ENCODE measurements at places on chromosomes 2 and 18.

GRCh38 chr2:232894746-232895145 lies 24.7 kb downstream of the SNORC start:
- no peak for DNase-seq

- no peak for DNase-seq
Observed at GRCh38 chr2:105188343-105188742, 53.2 kb upstream of the GPR45 start.

- DNase-seq = no peak
Observed at GRCh38 chr2:127359520-127359919, 28.3 kb downstream of the MAP3K2 start.

GRCh38 chr2:170218456-170218855 lies 40.5 kb downstream of the MYO3B start:
- DNase-seq = peak; percentile 30

DNA sequence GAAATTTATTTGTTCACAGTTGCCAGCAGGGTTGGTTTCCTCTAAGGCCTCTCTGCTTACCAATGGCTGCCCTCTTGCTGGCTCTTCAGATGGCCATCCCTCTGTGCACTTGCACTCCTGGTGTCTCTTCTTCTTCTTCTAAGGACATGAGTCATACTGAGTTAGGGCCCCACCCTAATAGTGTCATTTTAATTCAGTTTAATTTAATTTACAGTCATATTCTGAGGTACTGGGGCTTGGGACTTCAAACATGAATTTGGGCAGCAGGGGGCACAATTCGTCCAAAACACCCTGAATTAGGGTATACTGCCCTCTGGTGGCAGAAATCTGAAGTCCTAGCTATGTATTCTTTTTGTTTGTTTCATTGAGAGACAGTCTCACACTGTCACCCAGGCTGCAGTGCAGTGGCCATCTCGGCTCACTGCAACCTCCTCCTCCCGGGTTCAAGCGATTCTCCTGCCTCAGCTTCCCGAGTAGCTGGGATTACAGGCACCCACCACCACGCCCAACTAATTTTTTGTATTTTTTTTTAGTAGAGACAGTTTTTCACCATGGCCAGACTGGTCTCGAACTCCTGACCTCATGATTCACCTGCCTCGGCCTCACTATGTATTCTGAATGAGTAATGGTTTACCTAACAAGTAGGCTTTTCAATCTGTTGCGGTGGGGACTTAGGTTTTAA lies 19.8 kb downstream of the SLC4A1AP start:
- peak; percentile 97 for DNase-seq

- DNase-seq = peak; percentile 56
Observed at GRCh38 chr2:151827564-151828142, 568 bp downstream of the ARL5A start.

DNA sequence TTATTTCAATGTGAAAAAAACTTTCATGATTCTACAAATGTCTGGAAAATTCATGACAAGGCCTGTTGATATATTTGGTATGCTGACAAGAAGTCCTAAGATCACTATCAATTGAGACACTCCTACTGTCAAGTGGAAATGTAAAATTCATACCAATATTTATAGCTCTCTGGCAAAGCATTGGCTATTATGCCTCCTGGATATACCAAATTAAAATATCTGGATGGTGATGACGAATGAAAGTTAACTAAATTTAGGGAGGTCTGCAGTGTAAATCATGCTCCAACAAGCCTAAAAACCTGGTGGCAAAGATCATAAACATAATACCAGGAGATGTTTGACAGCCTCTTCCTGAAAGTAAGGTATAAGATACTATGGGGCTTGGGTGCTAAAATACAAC lies 41.1 kb upstream of the TCF4 start:
- no peak for DNase-seq

- peak; percentile 82 for DNase-seq
Observed at GRCh38 chr18:48540251-48541025, 1.6 kb downstream of the CTIF start.

DNA sequence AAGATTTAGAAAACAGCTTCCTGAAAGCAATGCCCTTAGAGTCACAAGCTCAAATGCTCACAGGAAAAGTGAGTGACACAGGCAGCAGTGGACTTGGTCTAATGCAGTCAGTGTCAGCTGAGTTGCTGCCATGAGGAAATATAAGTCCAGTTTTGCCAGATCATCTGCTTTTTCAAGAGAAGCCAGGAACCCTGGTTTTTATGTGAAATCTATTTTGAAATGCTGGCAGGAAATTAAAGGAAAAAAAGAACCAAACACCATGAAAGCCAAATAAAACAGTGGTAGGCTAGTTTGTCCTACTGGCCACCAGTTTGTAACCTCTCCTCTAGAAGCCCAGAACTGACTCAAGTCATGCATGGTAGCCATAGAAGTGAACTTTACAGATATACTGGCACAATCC lies 109.2 kb downstream of the THADA start:
- DNase-seq = no peak

GRCh38 chr2:231371430-231372054 lies 24.0 kb upstream of the B3GNT7 start:
- no peak for DNase-seq

GRCh38 chr2:197548582-197548981 lies 32.7 kb downstream of the MOB4 start:
- DNase-seq = no peak

GRCh38 chr2:156437931-156438410 lies 1.8 kb downstream of the GPD2 start:
- no peak for DNase-seq

- no peak for DNase-seq
Observed at GRCh38 chr2:238636269-238637073, 209.7 kb downstream of the ASB1 start.

GRCh38 chr2:236858661-236859060 lies 227.0 kb upstream of the COPS8 start:
- no peak for DNase-seq

DNA sequence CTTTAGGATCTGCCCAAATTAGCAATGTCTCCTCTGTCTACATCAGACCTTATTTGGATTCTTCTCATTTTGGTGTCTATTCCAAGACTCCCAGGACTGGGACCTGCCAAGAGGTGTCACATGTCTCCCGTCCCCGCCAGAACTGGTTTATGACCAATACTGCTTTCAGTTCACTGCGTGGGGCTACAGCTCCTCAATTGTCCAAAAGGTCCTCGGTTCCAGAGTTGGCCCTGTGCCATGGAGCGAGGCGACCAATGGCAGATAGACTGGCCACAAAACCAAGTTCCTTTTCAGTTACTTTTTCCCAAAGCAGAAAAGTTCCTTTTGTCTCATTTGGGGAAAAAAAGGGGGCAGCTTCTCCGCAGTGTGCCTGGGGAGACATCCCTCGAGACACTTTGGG lies 144.1 kb upstream of the ZNF236 start:
- no peak for DNase-seq

DNA sequence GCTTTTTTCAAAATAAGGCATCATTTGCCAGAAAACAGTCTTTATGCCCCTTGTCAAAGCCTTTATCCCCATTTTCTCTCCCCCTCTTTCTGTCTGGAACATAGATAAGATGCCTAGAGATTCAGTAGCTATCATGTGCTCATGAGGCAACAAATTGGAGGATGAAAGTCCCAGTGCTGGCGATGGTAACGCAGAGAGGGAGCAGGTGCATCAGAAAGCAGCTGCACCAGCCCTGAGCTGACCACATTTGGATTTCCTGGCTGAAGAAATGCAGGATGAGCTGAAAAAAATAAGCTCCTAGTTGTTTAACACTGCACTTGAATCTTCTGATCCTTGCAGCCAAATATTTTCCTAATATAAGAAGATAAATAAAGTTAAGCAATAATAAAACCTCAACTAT lies 48.0 kb downstream of the LOXHD1 start:
- DNase-seq = no peak

- no peak for DNase-seq
Observed at GRCh38 chr2:9160732-9161131, 45.9 kb upstream of the ASAP2 start.

- DNase-seq = no peak
Observed at GRCh38 chr18:64490207-64490606, 341.3 kb upstream of the LINC00305 start.

DNA sequence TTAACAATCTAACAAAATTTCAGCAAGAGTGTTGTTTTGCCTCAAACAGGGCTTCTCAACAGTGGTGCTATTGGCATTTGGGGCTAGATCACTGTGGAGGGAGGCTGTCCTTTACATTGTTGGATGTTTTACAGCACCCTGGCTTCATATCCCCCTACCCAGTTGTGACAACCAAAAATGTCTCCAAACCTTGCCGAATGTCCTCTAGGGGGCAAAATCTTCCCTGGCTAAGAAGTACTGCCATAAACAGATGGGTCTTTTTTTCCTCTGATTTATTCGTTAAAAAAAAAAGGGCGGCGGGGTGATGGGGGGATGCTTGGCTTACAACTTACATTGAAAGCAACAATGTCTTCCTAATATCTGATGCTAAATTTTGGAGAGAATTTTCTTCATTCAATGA lies 207.6 kb upstream of the CCDC150 start:
- DNase-seq = peak; percentile 25

DNA sequence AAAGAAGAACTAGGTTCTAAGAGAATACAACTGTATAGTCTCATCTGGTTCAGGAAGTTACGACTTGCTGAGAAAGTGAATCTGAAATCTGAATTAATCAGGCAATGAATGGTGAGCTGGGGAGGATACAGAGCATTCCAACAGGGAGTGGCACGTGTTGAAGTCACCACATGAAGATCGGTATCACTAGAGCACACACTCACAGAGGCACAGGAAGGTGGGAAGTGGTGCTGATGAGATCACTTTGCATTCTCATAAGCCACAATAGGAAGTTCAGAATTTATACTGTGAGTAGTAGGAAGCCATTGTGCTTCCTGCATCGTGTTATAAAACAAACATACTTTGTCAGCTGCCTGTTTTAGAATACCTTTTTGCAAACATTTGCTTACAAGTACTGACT lies 615.0 kb upstream of the DDX18 start:
- no peak for DNase-seq

DNA sequence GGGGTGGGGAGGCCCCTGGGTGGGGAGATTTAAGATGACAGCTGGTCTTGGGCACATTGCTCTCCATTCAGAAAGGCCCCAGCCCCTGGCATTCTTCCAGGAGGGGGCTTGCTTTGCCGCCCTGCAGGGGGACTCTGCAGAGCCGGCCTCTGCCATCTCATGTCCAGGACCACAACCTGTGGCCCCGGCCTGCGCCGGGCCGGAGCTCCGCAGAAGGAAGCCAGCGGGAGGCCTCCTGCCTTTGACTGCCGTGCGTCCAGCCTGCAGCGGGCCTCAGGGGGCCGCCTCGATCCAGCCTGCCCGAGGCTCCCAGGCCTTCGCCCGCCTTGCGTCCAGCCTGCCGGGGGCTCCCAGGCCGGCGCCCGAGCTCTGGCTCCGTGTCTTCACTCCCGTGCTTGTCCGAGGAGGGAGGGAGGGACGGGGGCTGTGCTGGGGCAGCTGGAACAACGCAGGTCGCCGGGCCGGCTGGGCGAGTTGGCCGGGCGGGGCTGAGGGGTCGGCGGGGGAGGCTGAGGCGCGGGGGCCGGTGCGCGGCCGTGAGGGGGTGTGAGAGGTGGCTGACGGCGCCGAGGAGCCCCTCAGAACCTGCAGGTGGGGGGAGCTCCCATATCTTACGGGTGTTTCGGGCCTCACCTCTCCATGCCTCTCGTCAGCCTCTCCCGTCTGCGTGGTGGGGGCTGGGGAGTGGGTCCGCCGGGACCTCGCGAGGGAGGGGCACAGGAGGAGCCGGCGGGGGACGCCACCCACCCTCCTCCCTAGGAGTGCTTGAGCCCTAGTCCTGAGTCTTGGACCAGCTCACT lies 20.4 kb downstream of the GPC1 start:
- DNase-seq = no peak

DNA sequence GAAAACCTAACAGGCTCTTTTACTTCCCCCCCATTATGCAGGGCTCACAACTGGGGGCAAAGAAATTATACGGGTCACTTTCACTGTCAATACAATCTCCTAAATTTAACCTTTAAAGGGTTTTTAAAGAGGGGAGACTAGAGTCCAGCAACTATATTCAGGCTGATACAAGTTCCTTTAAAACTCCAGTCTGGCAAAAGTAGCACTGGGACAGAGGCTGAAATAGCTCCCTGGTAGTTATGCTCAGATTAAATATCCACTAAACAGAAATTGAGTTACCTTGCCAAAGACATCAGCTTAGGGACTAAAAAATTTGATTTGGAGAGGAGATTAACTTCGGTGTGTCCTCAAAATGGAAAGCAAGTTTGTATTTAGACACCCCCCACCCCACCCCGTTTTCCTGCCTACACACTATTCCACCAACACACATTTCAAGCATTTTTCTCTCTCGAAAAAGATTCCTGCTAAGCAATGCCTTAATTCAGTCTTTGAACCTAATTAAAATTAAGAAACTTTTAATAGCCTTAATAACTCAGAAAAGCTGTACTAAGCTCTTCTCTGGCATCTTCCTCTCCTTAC lies 127.2 kb downstream of the OSBPL1A start:
- DNase-seq = no peak

GRCh38 chr2:217615171-217615570 lies 387.6 kb downstream of the TNS1 start:
- DNase-seq = no peak

DNA sequence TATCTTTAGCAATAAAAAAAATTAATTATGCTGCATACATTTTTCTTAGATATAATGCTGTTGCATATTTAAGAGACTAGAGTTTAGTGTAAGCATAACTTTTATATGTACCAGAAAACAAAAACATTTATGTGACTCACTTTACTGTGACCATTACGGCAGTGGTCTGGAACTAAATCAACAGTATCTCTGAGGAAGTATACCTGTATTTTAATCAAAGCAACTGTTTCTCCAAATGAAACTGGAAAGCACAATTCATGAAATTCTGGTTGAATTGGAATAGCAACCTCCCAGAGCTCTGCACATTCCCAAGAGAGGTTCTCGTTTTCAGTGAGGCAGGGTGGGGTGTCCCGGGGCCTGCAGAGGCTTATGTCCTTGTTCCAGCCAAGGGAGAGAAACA lies 112.2 kb upstream of the TACR1 start:
- DNase-seq = no peak

- DNase-seq = no peak
Observed at GRCh38 chr2:162916286-162916801, 77.8 kb upstream of the KCNH7 start.

DNA sequence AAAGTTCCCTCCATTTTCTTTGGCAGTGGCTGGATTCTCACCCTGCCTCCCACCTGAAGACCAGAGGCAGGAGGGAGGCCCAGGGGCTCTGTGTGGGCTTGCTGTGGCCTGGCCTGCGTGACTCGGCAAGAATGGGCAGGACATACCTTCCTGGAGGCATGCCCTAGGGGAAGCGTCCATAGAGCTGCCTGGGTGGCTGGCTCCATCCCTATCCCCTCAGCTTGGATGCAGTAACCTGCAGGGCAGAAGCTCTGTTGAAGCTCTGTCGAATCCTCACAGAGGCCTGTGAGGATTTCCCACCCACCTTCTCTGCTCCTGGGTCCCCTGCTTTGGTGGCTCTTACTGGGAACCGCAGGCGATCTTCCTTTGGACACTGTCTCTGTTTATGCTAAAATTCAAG lies 1.3 kb upstream of the PRSS56 start:
- DNase-seq = no peak

GRCh38 chr18:11981543-11982366 lies 448 bp downstream of the IMPA2 start:
- peak; percentile 44 for DNase-seq

GRCh38 chr2:99957332-99958133 lies 184.9 kb downstream of the AFF3 start:
- no peak for DNase-seq

Data from hematopoietic multipotent progenitor cell treated with erythropoietin and hydrocortisone succinate and interleukin-3 and kit ligand, for 6 days (in vitro differentiated cells).